ENCODE measurements at places on chromosomes 12 and 14. TPM values are rescaled to one million over a fixed set of nuclear protein-coding genes. Genes with fewer than 3 reads are reported as not detected.

ATL1 gene
- total RNA-seq: 2.2 TPM

TCL1B gene
- not detected for total RNA-seq

KRT85 gene
- total RNA-seq: not detected

RNASE7 gene
- total RNA-seq: not detected

RPS6KL1 gene
- total RNA-seq: 2.5 TPM

KRT2 gene
- total RNA-seq: not detected

INHBE gene
- total RNA-seq: 0.35 TPM

RTL1 gene
- not detected for total RNA-seq

KLRB1 gene
- total RNA-seq: 30.2 TPM
